Neural crest cell (in vitro differentiated cells): ENCODE measurements at places on chromosomes 5 and 9. TPM values are rescaled to one million over a fixed set of nuclear protein-coding genes. Genes with fewer than 3 reads are reported as not detected.

DNA sequence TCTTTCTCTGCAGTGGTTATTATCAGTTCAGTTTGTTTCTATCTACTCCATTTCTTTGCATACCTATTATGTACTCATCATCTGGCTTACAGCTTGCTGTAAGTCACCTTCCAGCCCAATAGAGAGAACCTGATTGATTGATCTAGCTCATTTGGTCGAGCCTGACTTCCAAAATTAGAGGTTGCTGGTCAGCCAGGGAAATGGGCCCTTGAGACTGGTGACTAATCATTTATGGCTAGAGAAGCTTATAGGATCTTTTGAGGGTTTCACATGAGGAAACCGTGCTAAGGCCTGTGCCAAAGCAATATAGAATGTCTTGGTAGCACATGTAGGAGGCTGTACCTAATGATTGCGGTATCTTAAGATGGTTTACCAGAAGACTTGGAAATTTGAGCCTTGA is 5.8 kb downstream of the SREK1 start:
- peaks cover 21% of the 10 kb centered on the region for H3K36me3 ChIP-seq
- no peak for DNase-seq
- H3K27ac ChIP-seq = no peak overlapping the region

- H3K4me1 ChIP-seq = peaks cover 58% of the 10 kb centered on the region
- no peak overlapping the region for H3K27ac ChIP-seq
- DNase-seq = no peak
- no peaks in the 10 kb centered on the region for H3K36me3 ChIP-seq
- no peaks in the 10 kb centered on the region for H3K27me3 ChIP-seq
These were observed 36.6 kb downstream of the FAM240B start for GRCh38 chr9:38683336-38683735.

- H3K27ac ChIP-seq = no peak overlapping the region
- H3K4me3 ChIP-seq = no peak overlapping the region
- no peaks in the 10 kb centered on the region for H3K36me3 ChIP-seq
- peaks cover 15% of the 10 kb centered on the region for H3K4me1 ChIP-seq
These were observed 143.9 kb upstream of the DAP start for GRCh38 chr5:10904862-10905432.

GRCh38 chr9:115964710-115965347 is 188.8 kb upstream of the PAPPA start:
- no peaks in the 10 kb centered on the region for H3K36me3 ChIP-seq
- H3K4me1 ChIP-seq = no peaks in the 10 kb centered on the region
- H3K4me3 ChIP-seq = no peak overlapping the region

GRCh38 chr9:114107286-114108001 is 8.4 kb upstream of the KIF12 start:
- H3K4me3 ChIP-seq = no peak overlapping the region
- no peak for DNase-seq
- peaks cover 10% of the 10 kb centered on the region for H3K4me1 ChIP-seq
- peaks cover 48% of the 10 kb centered on the region for H3K27me3 ChIP-seq
- no peak overlapping the region for H3K27ac ChIP-seq
- H3K36me3 ChIP-seq = no peaks in the 10 kb centered on the region

- H3K4me1 ChIP-seq = peaks cover 28% of the 10 kb centered on the region
- no peaks in the 10 kb centered on the region for H3K27me3 ChIP-seq
- H3K36me3 ChIP-seq = no peaks in the 10 kb centered on the region
- H3K27ac ChIP-seq = no peak overlapping the region
- H3K4me3 ChIP-seq = no peak overlapping the region
- no peak for DNase-seq
These were observed 119.1 kb upstream of the PTGER4 start for GRCh38 chr5:40560474-40561110.

GRCh38 chr5:139954462-139954861 is 88.6 kb downstream of the NRG2 start:
- no peak for DNase-seq
- H3K27ac ChIP-seq = no peak overlapping the region
- no peaks in the 10 kb centered on the region for H3K36me3 ChIP-seq

- no peaks in the 10 kb centered on the region for H3K27me3 ChIP-seq
- H3K4me3 ChIP-seq = no peak overlapping the region
- no peaks in the 10 kb centered on the region for H3K36me3 ChIP-seq
- peaks cover 5% of the 10 kb centered on the region for H3K4me1 ChIP-seq
These were observed 52.9 kb downstream of the ARHGAP26 start for GRCh38 chr5:142823126-142823525.

GRCh38 chr5:173483160-173483559 is 133.3 kb downstream of the BOD1 start:
- H3K4me1 ChIP-seq = no peaks in the 10 kb centered on the region
- no peak overlapping the region for H3K4me3 ChIP-seq
- no peaks in the 10 kb centered on the region for H3K27me3 ChIP-seq
- no peak overlapping the region for H3K27ac ChIP-seq
- no peak for DNase-seq

- peak overlapping the region; percentile 88 for H3K27ac ChIP-seq
- peak overlapping the region; percentile 98 for H3K4me3 ChIP-seq
- H3K36me3 ChIP-seq = peaks cover 52% of the 10 kb centered on the region
- peaks cover 12% of the 10 kb centered on the region for H3K27me3 ChIP-seq
- H3K4me1 ChIP-seq = peaks cover 76% of the 10 kb centered on the region
These were observed 2.0 kb downstream of the RGMB start for GRCh38 chr5:98775246-98776065.

DNA sequence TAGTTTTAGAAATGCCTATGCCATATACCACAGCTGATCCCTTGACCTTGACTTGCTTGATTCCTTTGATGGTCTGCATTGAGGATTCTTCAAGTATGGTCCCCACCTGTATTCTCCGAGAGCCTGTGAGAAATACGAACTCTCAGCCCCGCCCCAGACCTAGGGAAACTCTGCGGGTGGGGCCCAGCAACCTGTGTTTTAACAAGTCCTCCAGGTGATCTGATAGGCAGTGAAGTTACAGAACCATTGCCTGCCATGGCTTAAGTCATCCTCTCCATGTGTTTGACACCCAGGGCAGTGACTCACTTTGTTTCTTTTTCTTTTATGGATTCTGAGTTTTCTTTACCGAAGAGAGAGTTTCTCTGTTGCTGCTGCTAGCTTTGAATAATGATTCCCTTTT is 18.5 kb downstream of the FRMPD1 start:
- no peaks in the 10 kb centered on the region for H3K4me1 ChIP-seq
- peaks cover 72% of the 10 kb centered on the region for H3K27me3 ChIP-seq
- no peaks in the 10 kb centered on the region for H3K36me3 ChIP-seq
- H3K4me3 ChIP-seq = no peak overlapping the region
- no peak for DNase-seq
- no peak overlapping the region for H3K27ac ChIP-seq

DNA sequence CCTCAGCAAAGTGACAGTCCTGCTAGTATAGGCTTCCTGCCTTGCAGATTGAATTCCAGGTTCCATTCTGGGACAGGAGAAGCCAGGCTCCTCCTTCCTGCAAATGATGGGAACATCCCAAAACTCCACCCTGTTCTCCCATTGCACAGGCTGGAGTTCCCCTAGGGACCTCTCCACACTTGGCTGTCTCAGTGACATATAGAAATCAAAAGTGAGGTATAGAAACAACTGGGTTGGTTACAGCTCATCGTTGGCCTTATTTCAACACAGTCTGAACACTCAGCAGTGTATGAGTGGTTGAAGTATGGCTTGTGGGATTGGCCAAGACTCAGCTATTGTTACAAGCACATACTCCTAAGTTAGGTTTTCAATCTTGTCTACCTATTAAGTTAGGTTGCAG is 157.8 kb upstream of the FTMT start:
- no peak for DNase-seq
- H3K27me3 ChIP-seq = no peaks in the 10 kb centered on the region
- H3K36me3 ChIP-seq = no peaks in the 10 kb centered on the region
- peaks cover 2% of the 10 kb centered on the region for H3K4me1 ChIP-seq
- H3K4me3 ChIP-seq = no peak overlapping the region

- peaks cover 9% of the 10 kb centered on the region for H3K36me3 ChIP-seq
- H3K27ac ChIP-seq = no peak overlapping the region
- H3K4me3 ChIP-seq = no peak overlapping the region
These were observed 95.7 kb downstream of the LPAR1 start for GRCh38 chr9:110942522-110942921.

- H3K27ac ChIP-seq = no peak overlapping the region
- H3K4me3 ChIP-seq = no peak overlapping the region
- no peaks in the 10 kb centered on the region for H3K27me3 ChIP-seq
These were observed 355.7 kb downstream of the ARHGEF28 start for GRCh38 chr5:73981704-73982103.

DNA sequence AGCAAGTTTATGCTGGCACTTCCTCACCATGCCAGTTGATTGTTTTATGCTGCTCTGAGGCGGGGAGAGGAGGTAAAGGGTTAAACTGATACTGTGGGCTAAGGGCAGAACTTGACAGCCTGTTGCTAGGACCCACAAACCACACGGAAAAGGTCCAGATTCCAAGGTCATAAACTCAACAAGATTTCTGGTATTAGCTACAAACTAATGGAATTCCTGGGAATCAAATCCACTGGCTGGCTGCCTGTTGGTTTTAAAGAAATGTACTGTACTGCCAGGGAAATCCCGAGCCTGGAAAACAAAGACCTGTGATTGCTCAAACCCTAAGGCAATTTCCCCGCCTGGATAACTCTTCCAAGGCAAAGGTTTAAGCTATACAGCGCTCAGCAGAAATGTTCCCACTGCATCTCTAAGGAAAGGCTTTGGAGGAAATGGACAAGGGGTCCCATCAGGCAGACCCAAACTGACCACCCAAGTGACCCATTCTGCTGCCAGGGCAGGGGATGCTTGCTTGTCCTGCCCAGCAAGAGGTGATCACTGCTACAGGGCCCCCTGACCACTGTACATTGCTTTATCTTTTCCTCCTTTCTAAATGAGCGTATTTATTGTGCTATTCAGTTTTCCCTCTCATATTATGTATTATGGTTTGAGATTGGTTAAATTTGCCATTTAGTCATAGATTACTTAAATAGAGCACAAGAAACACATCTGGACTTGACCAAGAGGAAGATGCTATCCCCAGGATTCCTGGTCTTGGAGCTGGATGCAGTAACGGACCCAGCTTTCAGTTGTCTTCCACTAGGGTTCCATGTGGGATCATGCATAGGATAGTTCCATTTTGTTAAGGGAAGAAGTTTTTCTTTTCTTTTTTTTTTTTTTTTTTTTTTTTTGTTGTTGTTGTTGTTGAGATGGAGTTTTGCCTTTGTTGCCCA is 124.3 kb downstream of the SUSD1 start:
- no peaks in the 10 kb centered on the region for H3K27me3 ChIP-seq
- H3K27ac ChIP-seq = no peak overlapping the region
- no peak for DNase-seq
- no peak overlapping the region for H3K4me3 ChIP-seq
- no peaks in the 10 kb centered on the region for H3K4me1 ChIP-seq

DNA sequence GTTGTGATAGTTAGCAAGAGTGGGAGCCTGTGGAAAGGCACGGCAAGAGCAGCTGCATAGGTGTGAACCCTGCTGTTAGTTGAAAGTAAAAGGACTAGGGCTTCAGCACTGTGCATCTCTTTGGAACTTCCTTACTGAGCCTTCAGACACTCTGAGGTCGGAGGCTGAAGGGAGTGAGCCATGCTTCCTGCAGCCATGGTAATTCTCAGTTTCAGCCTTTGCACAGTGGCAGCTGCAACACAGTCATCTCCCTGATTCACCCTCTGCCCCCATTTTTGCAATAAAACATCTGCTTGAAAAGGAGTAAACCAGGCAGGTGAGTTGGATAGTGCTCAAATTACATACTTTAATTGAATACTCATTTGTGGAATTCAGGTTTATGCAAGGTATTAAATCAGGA is 6.5 kb upstream of the TLE4 start:
- H3K27ac ChIP-seq = no peak overlapping the region
- H3K36me3 ChIP-seq = no peaks in the 10 kb centered on the region
- no peak overlapping the region for H3K4me3 ChIP-seq
- DNase-seq = no peak
- peaks cover 8% of the 10 kb centered on the region for H3K27me3 ChIP-seq

- H3K27me3 ChIP-seq = no peaks in the 10 kb centered on the region
- H3K27ac ChIP-seq = no peak overlapping the region
- no peaks in the 10 kb centered on the region for H3K36me3 ChIP-seq
- DNase-seq = no peak
These were observed 259.9 kb upstream of the RASA1 start for GRCh38 chr5:87007737-87008136.

- no peaks in the 10 kb centered on the region for H3K36me3 ChIP-seq
- no peaks in the 10 kb centered on the region for H3K27me3 ChIP-seq
These were observed 13.5 kb upstream of the GNA14 start for GRCh38 chr9:77661566-77662085.

GMCL2 gene
- not detected in 2 replicates for total RNA-seq

SLC36A3 gene
- total RNA-seq = not detected in 2 replicates

SERINC5 gene
- total RNA-seq = 7.9 and 8.3 TPM in 2 replicates

RIOK2 gene
- 33.4 and 34.2 TPM in 2 replicates for total RNA-seq
